Muscle of back (tissue), 13 donors: ENCODE measurements at places on chromosomes 13 and 19. TPM values are rescaled to one million over a fixed set of nuclear protein-coding genes. Genes with fewer than 3 reads are reported as not detected.
A peak's percentile ranks its signal among the peaks of the same experiment; 100 is the strongest.

Gene CCDC70
- not detected for polyA plus RNA-seq

Gene POU2F2
- 1.9 TPM for polyA plus RNA-seq

Gene PRR20A
- polyA plus RNA-seq = not detected

Gene IRGC
- polyA plus RNA-seq = not detected

Gene ACP7
- not detected for polyA plus RNA-seq

Gene DACT3
- polyA plus RNA-seq = 13.6 TPM

Gene ZFP82
- 11.4 TPM for polyA plus RNA-seq

Gene NCAN
- 0.05 TPM for polyA plus RNA-seq

Gene C1QTNF9B
- polyA plus RNA-seq = 2.1 TPM

GRCh38 chr13:112784811-112785482 lies 95.1 kb downstream of the ATP11A start:
- DNase-seq = no peak

DNA sequence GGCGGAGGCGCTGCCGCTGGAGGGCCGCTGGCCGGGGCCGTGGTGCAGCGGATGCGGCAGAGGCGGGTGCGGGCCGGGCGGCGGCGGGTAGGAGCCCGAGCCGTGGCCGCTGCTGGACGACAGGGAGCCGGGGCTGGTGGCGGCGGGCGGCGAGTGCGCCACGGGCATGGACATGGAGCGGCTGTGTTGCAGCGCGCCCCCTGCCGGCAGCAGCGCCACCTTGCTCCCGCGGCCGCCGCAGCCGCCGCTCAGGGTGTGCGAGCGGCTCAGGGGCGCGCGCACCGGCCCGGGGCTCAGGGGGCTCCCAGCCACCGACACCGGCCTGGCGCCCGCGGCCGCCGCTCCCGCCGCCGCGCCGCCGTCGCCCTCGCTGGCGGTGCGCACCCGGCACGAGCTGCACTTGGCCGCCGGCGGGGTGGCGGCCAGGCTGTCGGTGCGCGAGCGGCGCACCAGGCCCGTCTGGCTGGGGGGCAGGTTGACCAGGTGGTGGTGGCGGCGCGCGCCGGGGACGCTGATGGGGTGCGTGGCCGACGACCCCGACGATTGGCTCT lies 1.7 kb downstream of the IRS2 start:
- DNase-seq = peak; percentile 68

DNA sequence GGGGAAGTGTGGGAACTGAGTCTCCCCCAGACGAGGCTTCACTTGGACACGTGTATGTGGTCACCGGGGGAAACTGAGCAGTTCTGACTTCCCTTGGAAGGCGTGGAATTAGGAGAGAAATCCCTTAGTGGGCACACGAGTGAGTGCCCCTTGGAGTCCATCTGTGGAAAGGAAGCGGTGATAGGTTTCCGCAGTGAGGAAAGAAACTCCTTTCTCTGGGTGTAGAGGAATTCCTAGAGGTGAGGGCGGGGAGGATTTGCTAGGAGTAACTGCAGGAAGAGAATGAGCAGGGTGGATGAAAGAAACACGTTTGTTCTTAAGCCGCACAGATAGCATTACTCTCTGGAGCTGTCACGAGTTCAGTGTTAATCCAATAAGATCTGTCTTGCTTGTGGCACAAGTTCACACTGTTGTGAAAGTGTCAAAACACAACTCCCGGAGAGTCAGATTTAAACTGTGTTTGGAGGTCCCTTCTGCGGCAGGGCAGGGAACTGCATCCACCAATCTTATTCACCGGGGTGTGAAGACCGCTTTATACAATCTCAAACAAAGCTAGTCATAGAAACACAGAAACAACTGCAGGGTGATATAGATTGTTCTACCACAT lies 1.2 kb downstream of the KL start:
- peak; percentile 38 for DNase-seq

DNA sequence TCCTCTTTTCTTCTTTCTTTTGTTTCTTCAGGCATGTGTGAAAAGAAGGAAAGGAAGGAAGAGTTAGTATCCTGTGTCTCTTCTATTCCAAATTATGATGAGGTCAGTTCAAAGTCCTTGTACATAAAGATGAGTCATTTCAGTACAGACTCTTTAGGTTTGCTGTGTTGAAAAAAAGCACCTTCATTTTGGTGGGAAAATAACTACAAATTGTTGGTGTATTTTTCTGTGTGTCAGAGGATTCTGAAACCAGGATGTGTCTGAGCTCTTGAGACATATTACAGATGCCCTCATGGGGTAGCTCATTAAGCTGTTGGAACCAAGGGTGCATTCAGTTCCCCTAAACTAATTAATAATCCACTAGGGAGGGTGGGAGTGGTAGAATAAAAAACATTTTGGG lies 5.8 kb upstream of the HSPH1 start:
- DNase-seq = no peak

GRCh38 chr13:46342538-46342937 lies 44.5 kb downstream of the RUBCNL start:
- DNase-seq = no peak

GRCh38 chr13:113162783-113163685 lies 4.6 kb downstream of the PROZ start:
- DNase-seq = no peak

- DNase-seq = no peak
Measured at GRCh38 chr13:30125422-30126073, 181.8 kb downstream of the KATNAL1 start.

- DNase-seq = no peak
Measured at GRCh38 chr19:38378866-38379265, 4.5 kb downstream of the PSMD8 start.

DNA sequence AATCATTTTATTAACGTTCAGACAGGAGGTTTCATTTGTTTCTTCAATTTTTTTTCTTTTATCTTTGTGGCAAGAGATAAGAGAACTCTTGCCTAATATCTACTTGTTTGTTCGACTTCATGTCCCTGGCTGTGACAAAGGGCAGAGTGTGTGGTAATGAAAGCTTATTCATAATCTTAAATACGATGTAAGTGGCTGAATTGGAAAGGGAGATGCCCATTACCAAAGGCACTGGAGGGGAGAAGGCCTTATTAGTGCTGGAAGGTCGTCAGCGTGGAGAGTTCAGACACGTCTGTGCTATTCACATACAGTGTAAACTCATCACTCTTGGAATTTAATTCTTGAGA lies 54.0 kb downstream of the RFC3 start:
- DNase-seq = no peak

- DNase-seq = no peak
Measured at GRCh38 chr13:49985129-49985528, 11.7 kb upstream of the TRIM13 start.

- DNase-seq = no peak
Measured at GRCh38 chr19:49744946-49745381, 18.1 kb downstream of the TSKS start.

DNA sequence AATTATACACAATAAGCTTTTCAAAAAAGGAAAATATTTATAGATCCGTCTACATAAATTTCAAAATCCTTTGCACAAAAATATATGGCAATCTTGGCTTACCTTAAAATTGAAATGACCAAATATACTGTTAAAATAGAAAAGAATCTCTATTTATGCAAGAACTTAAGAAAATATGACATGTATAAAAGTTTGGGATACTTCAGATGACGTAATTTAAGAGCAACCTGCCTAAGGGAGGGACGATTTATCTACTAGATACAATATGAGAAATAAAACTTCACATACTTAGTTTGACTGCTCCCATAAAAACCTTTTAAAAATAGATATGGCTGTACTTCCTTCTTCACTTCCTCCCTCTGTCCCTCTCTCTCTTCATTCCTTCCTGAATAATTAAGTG lies 587.3 kb upstream of the SPRY2 start:
- DNase-seq = no peak

DNA sequence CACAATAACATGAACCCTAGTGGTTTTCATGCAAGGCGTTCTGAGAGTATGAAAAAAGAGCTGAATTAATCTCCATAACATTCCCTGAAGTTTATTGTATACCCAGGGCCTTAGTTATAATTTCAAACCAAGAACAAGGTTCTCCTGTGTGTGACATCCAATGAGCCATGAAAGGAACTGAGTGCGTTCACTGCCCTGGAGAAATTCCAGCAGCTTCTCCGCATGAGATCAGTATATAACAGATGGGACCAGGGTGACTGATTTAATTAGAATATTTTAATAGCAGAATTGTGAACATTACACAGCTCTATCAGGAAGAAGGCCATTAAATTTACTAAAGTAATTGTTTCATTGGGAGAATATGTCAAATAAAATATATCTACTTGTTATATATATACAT lies 1190.5 kb upstream of the SLC10A2 start:
- DNase-seq = peak; percentile 20

GRCh38 chr13:52344108-52344507 lies 61.9 kb downstream of the THSD1 start:
- no peak for DNase-seq

DNA sequence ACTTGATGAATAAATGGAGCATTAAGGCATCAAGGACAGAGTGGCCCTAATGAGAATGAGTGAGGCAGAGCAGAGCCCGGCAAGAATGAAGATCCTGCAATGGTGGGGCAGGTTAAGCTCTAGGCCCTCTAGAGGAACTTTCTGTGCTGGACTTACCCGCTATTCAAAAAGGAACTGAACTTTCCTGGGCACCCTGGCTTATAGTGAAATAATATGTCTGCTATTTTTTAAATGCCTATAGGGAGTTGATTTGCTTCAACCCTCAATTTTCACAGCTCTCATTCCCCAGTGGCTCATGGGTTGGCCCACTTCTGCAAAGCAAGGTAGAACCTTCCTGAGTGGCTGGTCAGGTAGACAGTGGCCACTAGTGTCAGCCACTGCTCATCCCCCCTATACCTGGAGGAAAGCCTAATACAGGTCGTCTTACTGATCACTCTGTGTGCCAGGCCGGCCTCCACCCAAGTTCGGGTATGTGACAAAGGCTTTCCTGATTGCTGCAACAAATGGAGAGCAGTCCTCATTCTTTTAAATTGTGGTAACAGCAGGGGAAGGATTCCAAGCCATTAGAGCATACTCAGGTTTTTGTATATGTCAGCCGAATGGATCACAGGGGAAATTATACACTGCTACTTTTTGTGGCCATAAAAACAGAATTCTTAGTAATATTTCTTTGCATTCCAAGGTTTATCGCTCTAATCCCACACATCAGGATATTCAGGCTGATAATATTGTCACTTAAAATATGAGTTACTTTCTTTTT lies 103.0 kb downstream of the KL start:
- DNase-seq = no peak

DNA sequence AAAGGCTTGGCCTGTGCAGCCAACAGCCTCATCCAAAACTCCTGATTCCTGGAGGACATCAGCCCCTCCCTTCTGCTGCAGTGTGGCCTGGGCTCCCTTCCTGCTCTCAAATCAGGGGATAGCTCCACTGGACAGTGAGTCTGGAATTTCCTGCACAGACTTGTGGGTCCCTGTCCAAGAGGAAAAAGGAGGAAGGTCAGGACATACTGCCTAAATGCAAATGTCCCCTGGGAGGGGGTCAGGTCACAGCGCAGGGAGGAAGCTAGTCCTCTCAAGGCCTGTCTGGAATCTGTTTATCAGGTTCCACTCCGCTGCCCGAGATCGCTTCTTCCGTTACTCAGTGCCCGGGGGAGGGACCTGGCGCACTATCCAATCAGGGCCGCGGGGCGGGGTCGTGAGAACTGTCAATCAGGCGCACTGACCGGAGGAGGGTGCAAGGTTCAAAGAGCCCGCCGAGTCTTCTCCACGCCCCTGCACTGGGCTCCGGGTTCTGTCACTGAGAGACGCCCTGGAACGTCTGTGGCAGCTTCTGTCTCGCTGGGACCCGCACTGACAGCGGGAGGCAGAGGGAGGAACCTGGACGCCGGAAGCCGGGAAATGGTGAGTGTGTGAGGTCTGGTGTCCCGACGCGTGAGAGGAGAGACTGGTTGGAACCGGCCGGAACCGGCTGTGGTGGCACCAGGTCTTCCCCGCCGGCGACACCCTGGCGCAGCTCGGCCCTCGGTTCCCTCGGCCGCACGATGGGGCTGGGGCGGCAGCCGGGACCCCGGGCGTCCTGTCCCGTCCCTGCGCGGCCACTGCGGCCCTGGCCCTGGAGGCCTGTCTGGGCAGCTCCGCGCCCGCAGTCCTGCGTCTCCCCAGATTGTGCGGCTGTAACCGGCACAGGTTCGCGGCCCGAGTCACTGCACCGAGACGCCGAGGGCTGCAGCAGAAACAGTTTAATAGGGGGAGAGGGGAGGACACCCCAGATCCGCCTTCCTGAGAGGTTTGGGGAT lies at the start of gene ZNF441:
TSS of gene ZNF441 (plus strand) at position 404 of the 995 bp plus-strand sequence. CDS start at position 598, 194 bp downstream.
- peak; percentile 96 for DNase-seq

DNA sequence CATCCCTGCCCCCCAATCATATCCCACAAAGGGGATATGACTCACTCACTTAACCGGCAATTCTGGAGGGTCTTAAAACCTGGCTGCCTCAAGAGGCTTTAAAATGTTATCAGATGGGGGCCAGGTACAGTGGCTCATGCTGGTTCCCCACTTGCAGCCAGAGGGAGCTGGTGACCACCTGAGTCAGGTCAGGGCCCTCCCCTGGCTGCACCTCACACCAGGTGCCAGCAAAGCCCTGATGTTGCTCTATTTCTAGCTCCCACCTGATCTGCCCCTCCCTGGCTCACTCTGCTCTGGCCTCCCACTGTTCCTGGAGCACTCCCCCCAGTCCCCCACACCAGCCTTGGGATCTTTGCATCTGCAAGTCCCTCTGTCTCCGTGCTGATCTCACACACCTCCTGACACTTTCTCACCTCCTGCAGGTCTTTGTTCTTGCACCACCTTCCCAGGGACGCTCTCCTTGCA lies 14.2 kb downstream of the HPN start:
- DNase-seq = no peak

GRCh38 chr13:67519356-67519755 lies 289.2 kb upstream of the PCDH9 start:
- no peak for DNase-seq

DNA sequence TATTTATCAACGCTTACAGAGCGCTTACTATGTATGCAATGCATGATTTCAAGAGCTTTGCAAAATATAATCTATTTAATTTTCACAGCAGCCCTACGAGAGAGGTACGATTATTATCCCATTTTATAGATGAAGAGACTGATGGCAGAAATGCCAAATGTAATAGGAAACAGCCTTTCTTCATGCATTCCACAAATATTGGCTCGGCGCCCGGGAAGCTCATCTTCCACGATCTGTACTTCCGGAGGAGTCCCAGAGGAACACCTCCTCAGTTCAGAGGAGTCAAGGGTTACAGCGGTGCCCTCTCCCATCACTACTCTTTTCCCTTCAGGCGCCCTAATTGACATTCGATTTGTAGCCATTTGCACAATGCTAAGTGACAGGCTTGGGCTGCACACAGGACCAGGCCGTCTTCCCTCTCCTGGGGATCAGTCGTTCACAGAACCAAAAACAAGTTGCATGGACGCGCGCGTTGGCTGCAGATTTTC lies 1.1 kb upstream of the ARHGAP35 start:
- DNase-seq = no peak

GRCh38 chr19:18173572-18174288 lies at the start of gene IFI30:
TSS of gene IFI30 (plus strand) at chr19:18173813. CDS start at chr19:18173842, 29 bp downstream.
- DNase-seq = no peak
